SW480 (cell line): ENCODE measurements at places on chromosomes 7 and 10.

- DNase-seq, result no peak
Observed at GRCh38 chr7:122425731-122426130, 121.2 kb upstream of the FEZF1 start.

- peak; percentile 84 for DNase-seq
Observed at GRCh38 chr7:100568896-100569844, 4.5 kb downstream of the SAP25 start.

DNA sequence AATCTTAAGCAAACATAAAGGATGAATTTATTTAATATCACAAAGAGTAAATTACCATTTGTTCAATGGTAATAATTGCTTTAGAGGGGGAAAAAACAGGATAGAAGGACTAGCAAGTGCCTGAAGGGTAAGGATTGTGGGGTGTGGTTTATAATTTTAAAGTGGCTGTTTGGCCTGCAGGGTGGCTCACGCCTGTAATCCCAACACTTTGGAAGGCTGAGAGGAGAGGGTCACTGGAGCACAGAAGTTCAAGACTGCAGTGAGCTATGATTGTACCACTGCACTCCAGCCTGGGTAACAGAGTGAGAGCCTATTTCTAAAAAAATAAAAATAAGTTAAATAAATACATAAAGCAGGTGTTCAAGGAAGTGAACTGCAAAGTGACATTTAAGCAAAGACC lies 199.9 kb upstream of the AHR start:
- no peak for DNase-seq

DNA sequence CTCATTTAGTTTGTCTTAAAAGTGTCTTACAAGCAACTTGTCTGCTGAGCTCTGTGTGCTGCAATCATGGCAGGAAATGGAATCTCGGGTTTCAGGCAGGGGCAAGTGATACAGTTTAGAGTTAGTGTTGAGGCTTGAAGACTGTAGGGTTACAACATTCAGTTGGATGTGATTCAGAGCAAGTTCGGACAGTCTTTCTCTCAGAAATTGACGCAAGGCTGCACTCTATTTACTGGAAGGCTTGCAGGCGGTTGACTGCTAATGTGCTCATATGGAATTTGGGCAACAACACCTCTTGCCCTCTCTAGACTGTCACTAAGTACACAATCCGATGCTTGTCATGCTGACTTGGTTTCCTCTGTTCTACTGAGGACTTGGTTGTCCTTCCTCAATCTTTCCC lies 161.7 kb upstream of the BMPER start:
- no peak for DNase-seq

DNA sequence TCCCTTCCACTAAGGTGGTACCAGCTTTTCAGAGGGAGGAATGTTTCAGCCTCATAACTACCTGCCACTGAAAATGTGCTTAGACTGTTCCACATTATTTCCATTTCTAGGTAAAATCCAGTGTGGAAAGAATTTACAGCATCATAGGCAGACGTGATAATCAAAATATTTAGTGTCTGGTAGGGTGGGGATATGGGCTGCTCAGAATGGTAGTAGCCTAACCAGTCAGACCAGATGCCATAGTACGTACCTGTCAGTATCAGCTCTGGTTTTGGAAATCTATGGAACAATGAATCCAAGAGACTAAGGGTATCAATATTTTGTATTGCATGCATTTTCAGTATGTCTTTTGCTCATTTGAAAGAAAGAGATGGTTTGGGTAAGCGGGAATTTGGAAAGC lies 76.8 kb upstream of the APBB1IP start:
- DNase-seq, result no peak

DNA sequence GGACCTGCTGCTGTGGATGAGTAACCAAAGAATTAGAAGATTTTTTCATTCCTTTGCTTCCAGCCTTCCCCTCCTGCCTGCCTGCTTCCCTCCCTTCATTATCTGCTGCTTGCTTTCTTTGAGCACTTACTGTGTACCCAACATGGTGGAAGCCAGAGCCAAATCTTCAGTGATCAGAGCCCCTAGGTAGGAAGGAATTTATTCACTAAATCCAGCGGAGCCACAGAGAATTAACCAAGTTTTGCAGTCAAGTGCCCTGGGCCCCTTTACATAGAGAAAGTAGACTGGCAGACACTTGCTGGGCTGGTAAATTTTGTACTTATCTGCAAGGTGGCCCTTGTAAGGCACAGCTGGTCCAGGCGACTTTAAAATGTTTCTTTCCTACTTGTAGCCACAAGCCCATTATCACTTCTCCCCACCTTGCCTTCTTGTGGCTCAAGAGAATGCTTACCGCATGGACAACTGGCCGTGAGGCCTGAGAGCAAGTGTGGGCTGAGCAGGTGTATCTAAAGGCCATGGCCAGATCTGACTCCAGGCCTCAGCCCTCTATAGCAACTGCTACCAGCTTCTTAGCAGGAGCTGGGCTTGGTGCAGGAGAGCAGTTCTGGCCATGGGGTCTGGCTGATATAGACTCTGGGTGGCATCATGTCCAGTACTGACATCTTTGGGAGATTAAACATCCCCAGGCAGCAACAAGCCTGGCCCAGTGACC lies 11.1 kb downstream of the UNC5B start:
- DNase-seq, result no peak

DNA sequence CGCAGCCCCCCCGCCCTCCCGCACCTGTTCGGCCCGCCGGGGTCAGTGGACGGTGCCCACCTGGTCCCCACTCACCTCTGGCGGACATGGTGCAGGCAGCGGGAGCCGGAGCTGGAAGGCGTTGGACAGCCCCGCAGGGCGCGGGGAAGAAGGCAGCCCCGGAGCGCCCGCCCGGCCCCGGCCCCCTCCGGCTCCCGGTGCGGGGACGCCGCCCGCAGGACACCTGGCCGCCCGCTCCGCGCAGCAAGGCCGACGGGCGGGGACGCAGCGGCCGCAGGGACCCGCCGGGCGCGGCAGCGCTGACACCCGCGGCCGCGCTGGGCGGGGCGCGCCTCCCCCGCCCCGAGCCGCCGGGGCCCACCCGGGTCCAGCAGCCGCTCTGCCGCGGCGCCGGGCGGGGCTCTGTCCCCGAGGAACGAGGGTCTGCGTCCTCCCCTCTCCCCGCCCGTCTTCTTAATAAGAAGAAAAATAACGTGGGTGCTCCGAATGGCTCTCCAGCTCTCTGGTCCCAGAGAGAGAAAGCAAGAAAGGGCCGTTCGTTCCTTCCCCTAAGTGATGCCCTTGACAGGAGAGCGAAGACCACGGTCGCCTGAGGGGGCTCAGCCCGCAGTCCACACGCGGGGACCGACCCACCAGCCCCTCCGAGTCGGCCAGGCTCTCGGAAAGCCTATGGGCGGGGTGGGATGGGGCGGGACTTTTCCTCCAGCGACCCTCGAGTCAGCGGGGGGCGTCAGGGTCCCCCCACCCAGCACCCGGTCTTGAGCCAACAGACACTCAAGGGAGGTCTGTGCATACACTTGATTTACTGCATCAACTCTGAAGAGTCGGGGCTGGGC lies 53.4 kb upstream of the FHIP2A start:
- peak; percentile 36 for DNase-seq

DNA sequence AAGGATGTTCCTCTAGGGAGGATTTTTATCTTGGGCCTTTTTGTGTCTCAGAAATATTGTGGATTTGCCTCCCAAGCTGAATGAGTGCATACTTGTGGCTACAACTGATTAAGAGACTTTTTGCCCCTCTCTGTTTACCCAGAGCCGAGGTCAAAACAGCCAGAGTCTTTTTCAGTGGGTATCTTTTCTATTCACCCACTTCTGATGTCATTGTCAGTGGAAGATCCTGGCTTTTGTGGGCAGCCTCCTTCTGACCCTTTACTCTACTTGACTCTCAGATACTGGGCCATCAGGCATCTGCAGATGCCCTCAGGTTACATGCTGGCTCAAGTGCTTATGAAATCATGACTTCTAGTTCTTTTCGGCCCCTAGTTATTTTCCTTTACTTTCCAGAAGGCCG lies 19.6 kb upstream of the PIP4K2A start:
- no peak for DNase-seq

GRCh38 chr10:95837356-95837776 lies 70.4 kb upstream of the CC2D2B start:
- no peak for DNase-seq

DNA sequence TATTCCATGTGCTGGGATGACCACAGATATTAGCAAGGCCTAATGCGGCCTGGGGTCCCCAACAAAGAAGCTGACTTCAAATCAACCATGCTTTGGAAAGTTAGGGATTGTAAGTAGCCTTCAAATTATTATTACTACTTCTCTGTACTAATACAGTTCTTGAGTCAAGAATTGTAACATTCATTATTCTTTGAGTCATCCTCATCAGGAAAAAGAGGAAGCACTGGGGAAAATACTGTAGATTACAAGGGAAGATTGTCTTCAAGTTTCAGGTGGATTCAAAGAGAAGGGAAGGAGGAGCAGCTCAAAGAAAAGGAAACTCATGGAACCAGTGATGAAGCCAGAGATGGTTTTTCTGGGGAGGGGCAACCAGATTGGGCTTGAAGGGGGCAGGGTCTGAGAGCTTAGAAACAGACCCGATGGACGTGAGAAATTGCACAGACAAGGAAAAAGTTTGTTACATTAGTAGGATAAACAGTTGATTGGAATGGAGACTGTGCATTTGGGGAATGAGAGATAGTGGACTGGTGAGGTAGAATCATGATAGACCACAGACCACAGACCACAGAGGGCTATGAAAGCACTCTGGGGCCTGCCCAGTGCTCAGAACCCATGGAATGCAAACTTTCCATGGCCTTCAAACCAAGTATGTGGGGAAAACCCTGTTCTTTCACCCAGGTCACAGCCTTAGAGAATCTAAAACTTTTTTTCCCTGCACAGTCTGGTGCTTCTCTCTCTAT lies 209.9 kb downstream of the ZNF365 start:
- peak; percentile 14 for DNase-seq

- DNase-seq, result no peak
Observed at GRCh38 chr7:143387156-143387975, 6.2 kb downstream of the ZYX start.

DNA sequence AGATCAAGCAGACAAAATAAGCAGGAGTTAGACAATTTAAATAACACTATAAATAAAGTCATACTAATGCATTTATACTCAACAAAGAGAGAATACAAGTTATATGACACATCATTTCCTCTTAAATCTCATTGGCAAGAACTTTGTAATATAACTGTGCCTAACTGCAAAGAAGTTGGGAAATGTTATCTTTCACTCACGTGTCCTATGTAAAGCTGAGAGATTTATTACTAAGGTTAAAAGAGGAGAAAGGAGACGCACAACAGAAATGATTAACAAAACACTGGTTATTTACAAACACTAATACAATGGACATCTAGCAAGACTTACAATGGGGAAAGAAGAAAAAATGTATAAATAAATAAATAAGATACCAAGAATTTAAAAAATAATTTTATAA lies 12.7 kb upstream of the TMEM273 start:
- DNase-seq, result no peak

- no peak for DNase-seq
Observed at GRCh38 chr7:140061607-140061930, 1.2 kb downstream of the PARP12 start.

GRCh38 chr7:130409712-130410072 lies 29.4 kb downstream of the CPA1 start:
- no peak for DNase-seq

DNA sequence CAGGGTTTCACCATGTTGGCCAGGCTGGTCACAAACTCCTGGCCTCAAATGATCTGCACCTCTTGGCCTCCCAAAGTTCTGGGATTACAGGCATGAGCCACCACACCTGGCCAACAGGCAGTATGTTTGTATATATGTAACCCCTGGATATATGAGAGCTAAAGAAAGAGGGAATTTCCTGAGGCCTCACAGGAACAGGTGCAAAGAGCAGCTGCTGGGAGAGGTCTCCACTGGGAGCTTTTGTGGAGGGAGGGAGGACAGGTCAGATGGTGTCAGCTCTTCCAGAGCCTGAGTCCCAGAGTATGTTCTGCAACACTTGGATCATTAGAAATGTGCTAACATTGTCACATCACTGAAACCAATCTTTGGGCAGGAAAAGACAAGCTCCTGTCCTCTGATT lies 110.1 kb upstream of the KIF5B start:
- no peak for DNase-seq

- peak; percentile 58 for DNase-seq
Observed at GRCh38 chr7:156614434-156615264, 25.9 kb upstream of the RNF32 start.
